ENCODE measurements at places on chromosomes 5 and 9. TPM values are rescaled to one million over a fixed set of nuclear protein-coding genes. Genes with fewer than 3 reads are reported as not detected.

- no peak for DNase-seq
Observed at GRCh38 chr5:40080191-40080590, 599.5 kb upstream of the PTGER4 start.

GRCh38 chr5:62791059-62791458 lies 212.4 kb downstream of the LRRC70 start:
- no peak for DNase-seq

GRCh38 chr9:105243015-105243686 lies 1.3 kb upstream of the SLC44A1 start:
- peak; percentile 72 for DNase-seq

DNA sequence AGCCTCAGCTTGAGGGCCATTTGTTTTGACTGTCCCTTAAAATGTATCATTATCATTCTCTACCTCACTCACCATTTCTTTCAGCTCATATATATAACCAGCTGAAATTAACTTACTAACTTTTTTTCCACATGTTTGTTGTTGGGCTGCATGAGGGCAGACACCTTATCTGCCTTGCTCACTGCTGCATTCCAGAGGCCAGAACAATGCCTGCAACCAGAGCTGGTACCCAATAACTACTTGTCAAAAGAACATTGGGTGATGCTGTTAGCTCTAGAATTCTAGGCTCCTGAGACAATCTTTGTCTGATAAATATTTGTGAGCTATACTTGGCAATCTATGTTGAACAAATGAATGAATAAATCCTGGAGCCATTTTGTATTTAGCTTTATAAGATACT lies 68.3 kb downstream of the HTR4 start:
- no peak for DNase-seq

- no peak for DNase-seq
Observed at GRCh38 chr9:84207491-84207951, 133.0 kb downstream of the SLC28A3 start.

The SELENOP gene
- 15.5 TPM for total RNA-seq

Measured in fibroblast of villous mesenchyme (primary cell).